ENCODE measurements at places on chromosomes 7 and 10.

DNA sequence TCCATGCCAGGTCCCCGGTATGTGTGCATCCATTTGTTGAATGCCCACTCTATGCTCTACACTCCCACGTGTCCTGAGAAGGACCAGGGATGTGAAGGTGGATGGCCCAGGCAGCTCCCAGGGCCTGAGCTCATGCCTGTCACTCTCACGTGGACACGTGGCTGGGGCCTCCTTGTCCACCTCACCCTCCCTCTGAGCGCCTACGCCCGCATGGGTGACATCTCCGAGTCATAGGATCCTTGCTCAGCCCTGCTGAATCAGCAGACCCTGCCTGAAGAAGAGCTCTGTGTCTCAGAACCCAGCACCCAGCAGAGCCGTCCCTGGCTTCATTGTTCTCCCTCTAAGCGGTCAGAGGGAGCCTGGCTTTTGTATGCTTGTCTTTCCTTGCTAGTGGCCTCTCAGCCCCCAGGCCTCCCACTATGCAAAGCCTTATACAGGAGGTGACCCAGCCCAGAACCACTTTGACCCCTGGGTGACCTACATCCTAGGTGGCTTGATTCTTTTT lies 107.9 kb upstream of the PPIF start:
- no peak for DNase-seq

DNA sequence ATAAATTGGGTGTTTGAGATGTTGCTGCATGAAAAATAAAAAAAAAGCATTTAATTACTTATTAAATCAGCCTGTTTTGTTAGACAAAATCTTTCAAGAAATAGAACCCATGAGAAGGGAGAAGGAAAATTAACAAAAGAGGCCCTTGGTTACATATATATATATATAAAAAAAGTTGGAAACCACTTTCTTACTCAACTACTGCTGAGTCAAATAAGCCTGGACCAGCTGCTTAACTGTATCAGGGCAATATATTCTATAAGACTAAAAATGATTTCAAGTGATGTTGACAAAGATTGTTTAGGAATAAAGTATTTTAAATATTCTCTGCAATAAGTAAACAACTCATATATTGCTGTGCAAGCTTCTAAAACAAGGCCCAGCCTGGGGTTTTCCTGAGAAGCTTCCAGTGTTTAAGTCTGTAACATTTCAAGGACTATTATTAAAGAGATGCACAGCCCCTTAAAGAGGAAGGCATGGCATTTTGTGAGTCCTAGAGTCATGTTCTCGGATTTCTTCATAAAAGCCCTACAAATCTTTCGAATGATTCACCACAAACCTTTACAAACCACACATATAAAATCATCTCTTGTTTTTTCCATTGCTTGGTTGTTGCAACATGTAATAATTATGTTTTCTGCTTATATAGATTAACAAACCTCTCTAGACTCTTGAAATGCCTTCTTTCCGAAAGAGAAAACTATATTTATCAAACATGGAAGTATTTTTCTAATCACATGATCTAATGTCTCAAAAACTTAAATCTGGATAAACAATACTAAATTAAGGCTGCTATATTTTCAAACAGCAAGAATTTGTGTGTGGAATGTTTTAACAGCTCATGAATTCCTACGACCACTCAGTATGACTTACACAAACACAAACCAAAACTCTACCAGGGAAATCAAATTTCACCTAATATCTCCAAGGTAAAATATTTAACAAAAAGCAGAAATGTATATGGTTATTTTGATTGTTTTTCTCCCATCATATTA lies 14.3 kb downstream of the JAZF1 start:
- DNase-seq, result no peak

DNA sequence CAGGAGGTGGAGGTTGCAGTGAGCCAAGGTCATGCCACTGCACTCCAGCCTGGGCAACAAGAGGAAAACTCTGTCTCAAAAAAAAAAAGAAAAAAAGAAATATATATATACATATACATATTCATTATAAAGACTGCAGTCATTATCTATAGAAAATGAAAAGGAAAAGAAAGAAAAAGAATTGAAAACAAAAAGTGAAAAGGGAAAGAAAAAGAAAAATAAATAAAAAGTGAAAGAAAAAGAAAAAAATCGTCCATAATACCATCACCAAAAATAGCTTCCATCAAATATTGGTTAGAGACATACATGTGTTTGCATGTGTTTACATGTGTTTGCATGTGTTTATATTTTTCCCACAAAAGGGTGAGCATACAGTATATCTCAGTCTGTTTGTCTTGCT lies 105.5 kb upstream of the PARD3 start:
- DNase-seq, result no peak

DNA sequence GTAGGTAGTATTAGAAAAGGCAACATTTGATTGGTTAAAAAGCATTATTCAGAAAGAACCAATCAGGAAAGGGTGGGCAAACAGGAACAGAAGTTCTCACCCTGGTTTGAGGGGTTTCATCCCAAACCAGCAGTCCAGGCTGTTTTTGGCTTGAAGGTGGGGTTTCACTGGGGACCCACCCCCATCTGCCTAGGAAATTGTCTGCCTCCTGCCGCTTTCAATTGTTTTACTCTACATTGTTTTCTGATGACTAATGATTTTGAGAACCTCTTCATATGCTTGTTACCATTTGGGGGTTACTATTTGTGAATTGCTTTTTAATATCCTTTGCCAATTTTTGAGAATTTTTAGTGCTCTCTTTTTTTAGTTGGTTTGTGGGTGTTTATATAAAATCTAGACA lies 3.3 kb upstream of the PCBD1 start:
- DNase-seq, result no peak

DNA sequence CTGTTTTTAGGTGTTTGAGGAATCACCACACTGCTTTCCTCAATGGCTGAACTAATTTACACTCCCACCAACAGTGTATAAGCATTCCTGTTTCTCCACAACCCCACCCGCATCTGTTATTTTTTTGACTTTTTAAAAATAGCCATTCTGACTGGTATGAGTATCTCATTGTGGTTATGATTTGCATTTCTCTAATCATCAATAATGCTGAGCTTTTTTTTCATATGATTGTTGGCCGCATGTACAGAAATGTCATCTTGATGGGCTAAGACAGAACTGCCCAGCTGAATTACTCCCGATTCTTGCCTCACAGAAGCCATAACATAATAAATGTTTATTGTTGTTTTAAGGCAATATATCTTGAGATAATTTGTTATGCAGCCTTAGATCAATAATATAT lies 93.1 kb upstream of the DKK1 start:
- no peak for DNase-seq

- no peak for DNase-seq
These were observed 29.3 kb downstream of the ZNF777 start for GRCh38 chr7:149431486-149432120.
